ENCODE measurements at places on chromosomes 5 and 9.
A peak's percentile ranks its signal among the peaks of the same experiment; 100 is the strongest.

GRCh38 chr9:122128007-122128968, 31.3 kb downstream of the NDUFA8 start:
- DNase-seq, result no peak

DNA sequence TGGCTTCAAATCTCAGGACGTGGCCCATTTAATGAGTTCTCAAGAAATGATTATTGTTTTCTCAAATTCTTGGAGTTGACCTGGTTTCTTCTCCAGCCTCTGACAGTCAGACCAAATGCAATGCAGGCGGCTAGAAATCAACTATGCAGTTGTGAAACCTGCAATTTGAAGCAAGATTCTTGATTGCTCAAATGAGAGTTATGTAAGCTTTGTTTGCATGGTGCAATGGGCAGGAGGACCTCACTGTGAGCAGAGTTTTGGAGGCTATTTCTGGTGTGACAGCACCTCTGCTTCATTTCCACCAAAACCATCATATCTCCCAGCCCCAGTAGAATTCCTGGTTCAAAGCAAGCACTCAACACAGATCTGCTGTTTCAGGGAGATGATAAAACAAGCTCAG, 500.0 kb upstream of the KLF4 start:
- DNase-seq, result no peak

DNA sequence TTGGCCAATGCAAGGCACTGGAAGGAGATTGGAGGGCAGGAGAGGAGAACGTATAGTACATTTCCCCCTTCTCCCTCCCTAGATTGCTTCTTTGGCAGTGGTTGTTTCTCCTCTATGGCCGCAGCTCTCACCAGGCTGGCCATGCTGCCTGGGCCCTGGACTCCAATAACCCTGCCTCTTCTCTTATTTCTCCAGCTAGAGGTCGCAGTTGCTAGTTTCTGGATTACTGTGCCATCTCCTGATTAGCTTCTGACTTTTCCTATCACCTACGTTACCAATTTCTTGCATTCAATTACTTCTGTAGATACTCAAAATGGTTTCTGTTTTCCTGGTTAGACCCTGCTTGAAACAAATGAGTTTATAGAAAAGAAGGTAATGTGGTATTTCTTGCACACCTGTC, 2.4 kb upstream of the MACIR start:
- DNase-seq, result no peak

- no peak for DNase-seq
Observed at GRCh38 chr9:115170358-115171073, 52.6 kb upstream of the TNC start.

- DNase-seq, result no peak
Observed at GRCh38 chr5:51404255-51404654, 21.0 kb downstream of the ISL1 start.

- DNase-seq, result no peak
Observed at GRCh38 chr9:116352958-116353357, 199.4 kb downstream of the PAPPA start.

GRCh38 chr5:93626801-93627200, 43.8 kb downstream of the NR2F1 start:
- DNase-seq, result no peak

DNA sequence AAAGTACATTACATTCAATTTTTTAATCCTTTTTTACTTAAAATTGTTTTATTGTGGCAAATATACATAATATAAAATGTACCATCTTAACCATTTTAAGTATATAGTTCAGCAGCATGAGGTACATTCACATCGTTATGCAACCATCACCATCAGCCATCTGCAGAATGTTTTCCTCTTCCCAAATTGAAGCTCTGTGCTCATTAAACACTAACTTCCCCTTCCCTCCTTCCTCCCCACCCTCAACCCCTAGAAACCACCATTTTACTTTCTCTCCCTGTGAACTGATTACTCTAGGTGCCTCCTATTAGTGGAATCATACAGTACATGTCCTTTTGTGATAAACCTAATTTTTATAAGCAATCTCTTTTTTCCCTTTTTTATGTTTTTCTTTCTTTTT, 15.6 kb downstream of the TEX53 start:
- no peak for DNase-seq

DNA sequence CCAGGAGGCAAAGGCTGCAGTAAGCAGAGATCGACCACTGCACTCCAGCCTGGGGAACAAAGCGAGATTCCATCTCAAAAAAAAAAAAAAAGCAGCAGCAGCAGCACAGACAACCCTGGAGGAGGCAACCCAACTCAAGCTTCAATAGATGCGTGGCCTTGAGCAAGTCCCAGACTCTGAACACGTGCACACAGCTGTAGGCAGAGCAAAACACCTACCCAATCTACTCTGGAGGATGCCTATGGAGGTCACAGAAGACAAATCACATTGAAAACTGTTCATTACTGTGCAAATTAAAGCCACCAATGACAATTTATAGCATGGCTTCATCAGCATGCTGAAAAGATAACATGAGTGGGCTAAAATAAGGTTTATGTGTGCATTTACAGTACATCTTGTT, 7.2 kb downstream of the TLE1 start:
- DNase-seq, result no peak

DNA sequence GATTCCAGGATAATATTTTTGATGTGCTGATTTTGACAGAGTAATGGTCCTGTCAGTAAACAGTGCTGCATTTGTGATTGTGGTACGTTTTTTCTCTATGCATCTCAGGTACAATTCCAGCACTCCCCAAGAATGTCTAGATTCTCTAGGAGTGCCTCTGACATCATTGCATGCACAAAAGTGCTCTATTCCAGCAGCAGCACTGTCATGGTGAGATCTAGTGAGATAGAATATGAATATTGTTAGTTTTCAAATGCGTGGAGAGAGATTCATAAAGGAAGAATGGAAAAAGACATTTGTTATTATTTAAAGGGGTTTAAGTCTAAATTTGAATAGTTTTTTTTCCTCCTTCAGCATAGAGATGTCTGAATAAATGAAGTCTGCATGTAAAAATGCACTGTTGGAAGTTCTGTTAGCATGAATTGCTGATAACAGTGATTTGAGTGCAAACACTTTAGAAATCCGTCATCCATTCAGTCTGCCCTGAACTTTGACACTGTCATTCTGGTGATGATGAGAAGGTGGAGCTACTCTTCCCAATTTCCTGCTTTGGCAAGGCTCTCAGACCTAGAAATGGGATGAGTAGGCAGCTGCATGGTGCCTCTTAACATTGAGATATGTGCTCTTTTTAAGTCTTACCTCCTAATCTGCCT, 84.6 kb downstream of the GAPVD1 start:
- DNase-seq, result no peak

DNA sequence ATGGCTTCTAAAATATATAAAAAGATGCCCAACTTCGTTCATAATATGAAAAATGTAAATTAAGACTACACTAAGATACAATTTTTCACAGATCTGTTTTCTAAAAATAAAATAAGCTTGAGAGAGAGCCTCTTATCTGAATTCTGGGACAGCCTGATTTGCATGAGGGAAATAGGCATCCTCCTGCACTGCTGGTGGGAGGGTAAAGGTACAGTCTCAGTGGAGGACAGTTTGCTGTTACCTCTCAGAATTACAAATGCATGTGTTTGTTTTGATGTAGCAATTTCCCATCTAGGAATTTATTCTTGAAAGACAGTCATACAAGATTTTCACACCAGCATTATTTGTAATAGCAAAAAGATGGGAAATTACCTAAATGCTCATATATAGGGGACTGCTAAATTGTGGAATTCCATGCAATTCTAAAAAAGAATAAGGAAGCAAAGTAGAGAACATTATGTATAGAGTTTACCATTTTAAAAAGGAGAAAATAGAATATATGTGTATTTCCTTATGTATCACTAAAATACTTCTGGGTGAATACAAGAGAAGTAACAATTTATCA, 75.7 kb downstream of the ZSWIM6 start:
- no peak for DNase-seq

- DNase-seq, result peak; percentile 31
Observed at GRCh38 chr5:143968071-143968878, 156.3 kb downstream of the HMHB1 start.

DNA sequence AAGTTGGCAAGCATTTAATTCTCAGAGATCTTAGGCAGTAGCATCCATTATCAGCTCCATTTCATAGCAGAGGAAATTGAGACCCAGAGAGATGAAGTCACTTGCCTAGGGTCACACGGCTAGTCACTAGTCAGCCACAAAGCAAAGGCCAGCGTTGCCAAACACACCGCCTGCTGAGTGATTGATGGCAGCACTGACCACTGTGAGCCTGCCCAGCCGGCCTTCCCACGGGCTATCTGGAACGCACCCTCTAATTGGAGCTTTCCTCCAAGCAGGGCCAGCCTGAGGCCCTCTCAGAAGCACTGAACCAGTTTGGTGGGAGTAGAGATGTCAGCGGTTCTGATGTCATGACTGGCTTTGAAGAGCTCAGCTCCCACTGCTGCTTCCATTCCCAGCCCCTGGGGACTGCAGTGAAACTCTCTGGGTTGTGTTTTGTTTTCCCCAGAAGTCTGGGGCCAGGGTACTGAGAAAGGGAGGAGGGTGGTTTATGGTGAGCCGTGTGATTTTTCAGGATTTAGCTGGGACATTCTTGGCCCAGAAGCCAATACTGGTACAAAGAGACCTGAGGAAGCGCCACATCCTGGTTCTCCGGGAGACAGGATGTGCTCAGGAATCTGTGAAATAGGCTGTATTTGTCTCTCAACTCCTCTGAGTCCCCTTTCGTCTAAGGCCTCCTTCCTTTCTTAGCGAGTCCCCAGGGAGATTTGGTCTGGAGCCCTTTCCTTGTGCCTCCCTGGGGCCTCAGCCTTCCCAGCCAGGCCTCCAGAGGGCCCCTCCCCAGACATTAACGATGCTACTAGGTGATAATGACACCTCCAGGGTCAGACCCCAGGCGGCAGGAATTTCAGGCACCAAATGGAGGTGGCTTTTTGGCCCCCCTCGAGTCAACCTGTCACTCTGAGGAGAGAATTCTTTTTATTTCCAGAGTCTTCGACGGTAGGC, 44.5 kb downstream of the SPRY4 start:
- no peak for DNase-seq

DNA sequence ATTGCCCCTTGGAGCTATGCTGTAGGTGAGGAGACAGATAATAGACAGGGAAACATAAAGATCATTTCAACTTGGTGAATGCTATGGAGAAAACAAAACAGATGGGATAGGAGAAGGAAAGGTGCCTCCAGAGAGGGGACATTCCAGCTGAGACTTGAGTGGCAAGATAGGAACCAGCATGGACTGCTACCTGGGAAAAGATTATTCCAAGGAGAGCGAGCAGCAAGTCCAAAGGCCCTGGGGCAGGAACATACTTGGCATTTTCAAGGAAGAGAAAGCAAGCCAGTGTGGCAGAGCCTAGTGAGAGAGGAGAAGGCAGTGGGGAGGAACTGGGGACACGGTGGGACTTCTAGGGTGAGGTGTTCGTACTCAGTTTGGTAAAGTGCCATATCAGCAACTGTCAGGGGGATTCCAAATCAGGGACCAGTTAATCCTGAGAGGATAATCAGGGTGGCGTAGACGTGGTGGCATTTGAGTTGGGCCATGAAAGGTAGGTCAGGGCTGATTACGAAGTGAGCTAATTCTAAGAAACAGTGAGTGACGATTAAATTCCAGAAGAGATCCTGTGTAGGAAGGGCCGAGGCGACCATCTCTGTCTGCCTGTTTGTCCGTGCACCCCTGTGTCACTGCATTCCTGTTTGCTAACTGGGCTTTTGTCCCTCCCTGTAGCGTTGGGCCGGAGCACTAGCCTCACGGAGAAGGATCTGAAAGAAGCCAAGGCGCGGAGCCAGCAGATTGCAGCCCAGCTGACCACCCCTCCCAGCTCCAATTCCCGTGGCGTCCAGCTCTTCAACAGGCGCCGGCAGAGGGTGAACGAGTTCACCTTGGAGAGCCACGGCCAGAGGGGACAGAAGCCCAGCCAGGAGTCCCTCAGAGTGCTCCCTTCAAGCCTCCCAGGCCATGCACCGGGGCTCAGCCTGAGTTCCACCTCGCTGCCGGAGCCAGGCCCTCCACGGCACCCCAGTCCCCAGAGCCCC, 7.1 kb downstream of the SYNPO start:
- DNase-seq, result no peak

DNA sequence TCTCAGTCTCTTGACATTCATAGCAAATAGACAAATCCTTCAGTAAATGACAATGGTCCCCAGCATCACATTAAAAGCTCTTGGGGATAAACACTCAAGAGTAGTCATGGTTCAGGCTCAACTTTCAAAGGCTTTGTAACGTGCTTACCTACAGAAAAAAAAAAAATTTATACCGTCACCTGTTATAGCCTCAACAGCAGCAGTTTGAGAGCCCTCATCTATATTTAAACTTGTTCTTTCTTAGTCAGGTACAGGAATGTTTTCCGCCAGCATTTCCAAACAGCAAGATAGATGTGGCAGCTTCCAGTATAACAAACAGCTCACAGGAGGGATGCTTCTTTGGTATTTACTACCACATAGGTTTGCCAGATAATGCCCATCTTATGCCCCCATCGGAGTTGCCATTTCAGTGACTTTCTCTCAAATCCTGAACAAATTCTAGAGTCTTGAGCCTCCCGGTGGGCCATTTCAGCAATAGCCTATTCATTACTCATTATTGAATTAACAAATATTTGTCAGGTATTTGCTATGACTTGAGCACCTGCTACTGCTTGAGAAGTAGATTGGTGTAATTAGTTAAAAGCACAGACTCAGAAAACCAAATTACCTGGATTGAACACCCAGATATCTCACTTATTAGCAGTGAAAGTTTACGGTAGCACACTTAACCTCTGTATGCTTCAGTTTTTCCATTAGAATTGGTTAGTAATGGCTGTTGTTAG, 470.0 kb downstream of the EBF1 start:
- no peak for DNase-seq

- DNase-seq, result no peak
Observed at GRCh38 chr9:130448035-130448624, 3.4 kb downstream of the ASS1 start.

DNA sequence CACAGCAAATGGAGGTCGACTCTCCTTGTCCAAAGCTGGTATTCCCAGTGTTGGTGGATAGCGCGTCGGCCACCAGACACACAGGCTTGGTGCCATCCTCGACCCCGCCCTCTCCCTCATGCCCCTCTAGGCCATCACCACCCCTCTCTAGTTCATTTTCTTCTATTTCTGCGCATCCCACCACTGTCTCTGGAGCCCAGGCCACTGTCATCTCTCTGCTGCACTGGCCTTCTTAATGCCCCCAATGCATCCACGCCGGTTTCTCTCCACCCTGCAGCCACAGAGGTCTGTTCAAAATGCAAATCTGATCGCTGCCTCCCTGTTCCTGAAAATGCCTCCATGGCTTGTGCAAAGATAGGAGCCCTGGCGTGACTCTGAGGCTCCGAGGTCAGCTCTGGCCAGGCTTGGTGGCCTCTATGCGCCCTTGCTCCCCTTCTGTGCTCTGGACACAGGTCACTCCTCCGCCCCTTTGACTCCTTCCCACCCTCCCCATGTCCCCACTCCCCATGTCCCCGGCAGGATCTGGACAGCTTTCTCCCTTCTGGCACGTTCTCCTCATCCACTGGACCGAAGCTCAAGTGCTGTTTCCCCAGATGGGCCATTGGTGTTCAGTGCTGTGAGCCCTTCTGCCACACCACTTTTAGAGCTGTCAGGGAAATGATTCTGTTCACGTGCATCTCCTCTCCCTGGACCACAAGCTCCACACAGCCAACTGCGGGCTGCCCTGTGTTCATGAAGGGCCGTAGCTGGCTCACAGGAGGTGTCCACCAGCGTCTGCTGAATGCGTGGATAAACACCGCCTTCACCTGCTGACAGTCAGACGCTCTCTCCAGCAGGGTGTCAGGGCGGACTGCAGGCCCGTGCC, 59.5 kb upstream of the RNF130 start:
- no peak for DNase-seq

GRCh38 chr5:107783551-107783950, 112.8 kb upstream of the EFNA5 start:
- no peak for DNase-seq

All from SHP77 treated with DMSO at 0.1 percent for 48 hours (cell line).